Activated CD4-positive, alpha-beta T cell treated with anti-CD3 and anti-CD28 coated beads, Interleukin-10, Interleukin-2, amounts not matched to agents 100 ng/mL and 50 ng/mL, durations not matched to agents 16 hours and 8 hours (primary cell): ENCODE measurements at places on chromosomes 13 and 19.
A peak's percentile ranks its signal among the peaks of the same experiment; 100 is the strongest.

DNA sequence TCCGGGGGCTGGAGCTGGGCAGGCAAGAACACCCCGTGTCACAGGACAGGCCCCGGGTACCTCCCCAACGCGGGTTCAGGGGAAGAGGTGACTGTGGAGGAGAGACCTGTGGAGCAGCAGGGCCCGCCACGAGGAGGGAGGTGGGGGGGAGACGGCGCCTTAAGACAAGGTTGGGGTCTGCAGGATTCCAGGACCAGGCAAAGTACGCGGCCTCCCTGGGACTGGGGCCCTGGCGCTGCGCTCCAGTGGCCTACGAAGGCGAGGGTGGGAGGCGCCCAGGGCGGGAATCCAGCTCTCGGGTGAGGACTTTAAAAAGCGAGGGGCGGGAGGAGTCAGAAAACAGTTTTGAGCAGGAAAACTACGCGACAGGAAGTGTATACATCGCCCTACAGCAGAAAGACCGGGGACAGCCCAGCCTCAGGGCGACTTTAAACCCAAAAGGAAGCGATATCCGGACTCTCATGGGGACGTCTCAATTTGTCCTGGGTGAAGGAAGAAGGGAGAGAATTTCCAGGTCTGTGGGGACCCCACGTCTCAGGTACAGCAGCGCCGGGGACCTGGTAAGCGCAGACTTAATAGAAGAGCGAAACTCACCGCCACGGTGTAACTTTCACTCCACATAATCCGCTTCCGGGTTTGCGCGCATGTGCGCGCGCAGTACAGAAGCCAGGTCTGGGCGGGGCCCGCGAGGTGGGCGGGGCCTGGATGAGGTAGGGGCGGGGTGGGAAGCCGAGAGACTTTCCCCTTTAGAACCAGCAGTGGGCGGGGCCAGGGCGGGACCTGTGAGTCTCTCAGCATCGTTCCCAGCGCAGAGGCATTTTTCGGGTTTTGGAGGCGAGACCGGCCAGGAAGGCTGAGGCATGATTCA lies at the start of gene ZNF83:
TSS of gene ZNF83 (minus strand) at position 638 of the 868 bp plus-strand sequence.
- peak; percentile 95 for DNase-seq

GRCh38 chr13:60933638-60934037 lies 482.0 kb downstream of the PCDH20 start:
- no peak for DNase-seq

GRCh38 chr13:41005704-41006103 lies 13.4 kb downstream of the ELF1 start:
- DNase-seq: no peak

- DNase-seq: no peak
Observed at GRCh38 chr13:34372581-34372980, 554.6 kb downstream of the RFC3 start.

DNA sequence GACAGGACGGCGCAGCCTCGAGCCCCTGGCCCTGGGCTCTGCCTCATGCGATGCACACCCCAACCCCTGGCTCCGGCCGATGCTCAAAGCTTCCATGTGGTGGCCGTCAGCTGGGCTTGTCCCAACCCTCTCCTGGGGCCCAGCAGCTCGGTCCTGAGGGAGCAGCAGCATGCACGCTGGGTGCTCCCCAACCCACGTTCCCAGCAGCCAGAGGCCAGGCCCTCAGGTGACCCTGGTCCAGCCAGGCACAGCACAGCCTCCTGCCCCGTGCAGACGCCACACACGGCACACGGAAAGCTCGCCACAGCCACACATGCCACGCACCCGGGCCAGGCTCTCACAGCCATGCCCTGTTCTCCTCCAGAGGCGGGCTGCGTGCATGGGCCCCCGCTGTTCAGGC lies 60.7 kb downstream of the IER2 start:
- no peak for DNase-seq

DNA sequence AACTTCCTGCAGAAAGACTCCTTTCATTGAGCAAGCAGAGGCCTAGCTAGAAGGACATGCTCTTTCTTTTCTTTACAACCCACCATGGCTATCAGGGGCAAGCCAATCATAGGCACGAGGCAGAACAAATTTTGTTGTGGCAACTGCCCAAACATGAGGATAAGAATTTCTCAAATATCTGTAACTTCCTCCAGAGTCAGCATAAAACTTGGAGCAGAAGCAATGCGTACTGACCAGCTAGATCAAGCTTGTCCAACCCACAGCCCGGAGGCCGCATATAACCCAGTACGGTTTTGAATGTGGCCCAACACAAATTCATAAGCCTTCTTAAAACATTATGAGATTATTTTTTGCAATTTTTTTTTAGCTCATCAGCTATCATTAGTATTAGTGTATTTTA lies 87.0 kb upstream of the SOX21 start:
- DNase-seq: no peak

GRCh38 chr13:29532821-29533220 lies 62.7 kb downstream of the SLC7A1 start:
- DNase-seq: no peak

GRCh38 chr13:49604570-49604969 lies 19.2 kb upstream of the RCBTB1 start:
- no peak for DNase-seq

DNA sequence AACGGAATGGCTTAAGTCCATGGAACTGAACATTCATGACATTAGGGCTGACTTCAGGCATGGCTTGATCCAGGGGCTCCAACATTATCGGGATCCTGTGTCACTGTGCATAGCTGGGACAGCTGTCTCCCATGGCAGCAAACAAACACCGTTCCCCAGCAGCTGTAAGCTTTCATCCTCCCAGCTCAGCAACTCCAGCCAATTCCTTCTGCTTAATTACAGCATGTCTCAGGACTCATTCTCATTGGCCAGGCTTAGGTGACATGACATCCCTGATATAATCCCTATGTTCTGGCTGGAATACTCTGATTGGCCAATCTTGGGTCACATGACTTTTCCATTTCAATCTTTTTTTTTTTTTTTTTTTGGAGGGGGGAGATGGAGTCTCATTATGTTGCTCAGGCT lies 10.9 kb upstream of the TLE5 start:
- no peak for DNase-seq

DNA sequence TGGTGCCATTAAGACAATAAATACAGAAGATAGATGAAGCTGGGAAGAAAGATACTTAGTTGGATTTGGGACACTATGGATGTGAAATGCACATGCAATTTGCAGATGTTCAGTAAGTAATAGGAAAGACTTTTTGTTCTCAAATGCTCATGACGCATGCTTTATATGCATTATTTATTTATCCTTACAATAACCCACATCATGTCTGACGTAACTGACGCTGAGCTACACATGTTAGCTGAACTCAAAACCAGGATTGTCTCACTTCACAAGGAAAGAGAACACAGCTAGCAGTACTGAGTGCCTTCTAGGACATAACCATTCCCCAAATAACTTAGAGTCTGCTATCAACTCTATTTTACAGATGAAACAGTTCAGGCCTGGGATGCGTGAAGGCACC lies 463.4 kb downstream of the FGF9 start:
- DNase-seq: no peak

DNA sequence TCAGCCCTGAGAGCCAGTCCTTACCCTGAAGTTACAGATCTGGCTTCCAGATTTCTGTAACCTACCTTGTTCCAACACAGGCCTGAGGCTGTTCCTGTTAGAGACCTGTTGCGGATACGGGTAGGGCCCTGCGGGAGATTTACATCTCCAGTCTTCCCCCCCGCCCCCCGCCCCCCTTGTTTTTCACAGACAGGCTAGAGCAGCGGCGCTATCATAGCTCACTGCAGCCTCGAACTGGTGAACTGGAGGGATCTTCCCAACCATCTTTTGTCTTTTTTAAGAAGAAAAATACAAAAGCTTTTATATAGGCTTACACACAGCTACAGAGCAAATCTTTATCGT lies 10.6 kb upstream of the CEACAM21 start:
- no peak for DNase-seq

DNA sequence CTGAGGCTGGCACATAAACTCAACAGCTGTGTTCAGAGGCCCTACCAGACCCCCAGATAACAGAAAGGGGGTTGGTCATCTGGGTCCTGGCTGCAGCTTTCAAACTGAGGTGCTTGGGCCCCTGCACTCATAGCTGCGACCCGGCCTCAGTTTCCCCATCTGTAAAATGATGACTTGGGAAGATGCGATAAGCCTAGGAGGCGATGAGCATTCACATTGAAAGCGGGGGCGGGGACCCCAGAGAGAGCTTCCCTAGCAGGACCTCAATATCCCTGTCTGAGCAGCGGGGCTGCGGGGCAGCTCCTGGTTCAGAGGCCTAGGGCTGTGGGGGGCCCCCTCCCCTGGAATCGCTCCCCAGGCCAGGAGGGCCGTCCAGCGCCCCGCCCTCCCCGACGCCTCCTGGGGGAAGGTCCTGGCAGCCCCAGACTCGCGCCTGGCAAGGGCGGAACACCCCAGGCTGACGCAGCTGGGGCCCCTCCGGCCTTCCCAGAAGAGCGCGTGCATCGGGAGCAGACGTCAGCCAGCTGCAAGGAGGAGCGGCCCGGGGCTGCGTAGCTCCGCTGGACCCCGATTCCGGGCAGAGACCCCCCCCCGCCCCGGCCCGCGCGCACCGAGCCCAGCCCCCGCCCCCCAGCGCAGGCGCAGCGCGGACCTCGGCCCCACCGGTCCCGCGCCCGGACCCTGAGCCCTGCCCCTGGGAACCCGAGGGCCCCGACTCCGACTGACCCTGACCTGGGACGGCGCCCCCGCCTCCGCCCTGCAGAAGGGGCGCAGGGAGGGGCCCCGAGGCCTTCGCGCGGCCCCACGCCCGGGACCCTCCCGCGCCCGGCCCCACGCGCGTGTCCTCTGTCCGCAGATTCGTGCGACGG lies 3.5 kb downstream of the FSTL3 start:
- peak; percentile 54 for DNase-seq

DNA sequence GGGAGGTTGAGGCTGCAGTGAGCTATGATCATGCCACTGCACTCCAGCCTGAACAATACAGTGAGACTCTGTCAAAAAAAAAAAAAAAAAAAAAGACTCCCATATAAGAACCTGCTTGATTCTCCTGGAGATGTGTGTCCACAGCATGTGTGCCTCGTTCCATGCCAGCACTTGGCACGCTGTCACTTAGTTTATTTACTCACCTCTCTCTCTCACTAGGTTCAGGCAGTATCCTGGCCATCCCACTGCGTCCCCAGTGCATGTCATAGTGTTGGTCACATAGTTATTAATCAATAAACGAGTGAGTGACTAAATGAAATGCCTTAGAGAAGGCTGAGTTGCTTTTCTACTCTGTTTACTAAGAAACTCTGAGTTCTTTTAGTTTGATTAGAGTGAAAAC lies 79.1 kb upstream of the GPR12 start:
- no peak for DNase-seq

DNA sequence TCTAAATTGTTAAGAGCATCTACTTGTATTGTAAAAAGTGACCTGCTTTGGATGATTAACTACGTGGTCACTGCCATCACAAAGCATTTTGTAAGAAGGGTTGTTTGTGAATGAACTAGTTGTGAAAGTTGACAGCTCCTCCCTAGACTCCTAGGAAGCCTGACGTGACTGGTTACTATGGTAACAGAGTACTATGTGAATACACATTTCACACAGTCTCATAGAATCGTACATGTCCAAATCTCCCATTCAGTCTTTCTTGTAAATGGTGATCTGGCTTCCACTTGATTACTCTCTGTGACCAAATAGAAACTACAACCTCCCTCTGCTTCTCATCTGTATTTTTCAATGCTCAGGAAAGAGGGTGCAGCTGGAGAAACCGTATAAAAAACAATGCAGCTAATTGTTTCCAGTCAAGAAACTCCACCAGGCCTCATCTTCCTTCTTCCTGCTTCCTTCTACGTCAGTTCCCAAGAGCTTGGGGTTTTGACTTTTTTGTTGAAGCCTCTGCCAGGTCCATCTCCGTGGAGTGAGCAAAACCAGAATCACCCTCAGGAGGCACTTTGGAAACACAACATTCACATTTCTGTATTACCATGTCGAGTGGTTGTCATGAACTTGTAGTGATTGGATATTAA lies 83.4 kb downstream of the GPC6 start:
- DNase-seq: peak; percentile 1

GRCh38 chr13:106350208-106350607 lies 185.3 kb downstream of the EFNB2 start:
- no peak for DNase-seq

DNA sequence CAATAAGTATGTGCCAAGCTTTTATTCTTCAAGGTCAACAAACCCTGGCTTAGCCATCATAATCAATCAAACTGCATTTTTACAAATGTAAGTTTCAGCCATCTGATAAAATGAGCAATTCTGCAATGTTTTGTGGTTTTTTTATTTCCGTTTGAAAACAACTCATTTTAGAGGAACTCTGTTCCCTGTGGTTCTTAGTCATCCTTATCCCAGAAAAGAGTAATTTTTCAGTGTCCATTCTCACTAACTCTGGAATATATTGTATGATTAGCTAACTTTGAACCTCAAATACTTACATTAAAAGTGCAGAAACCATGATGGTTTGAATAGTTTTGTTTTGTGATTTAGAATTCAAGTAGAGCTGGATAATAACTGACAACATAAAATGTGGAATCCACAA lies 87.6 kb downstream of the IRS2 start:
- DNase-seq: no peak

- DNase-seq: no peak
Observed at GRCh38 chr13:72168126-72168855, 301.3 kb upstream of the DACH1 start.

GRCh38 chr13:73060251-73061160 lies 1.7 kb downstream of the KLF5 start:
- no peak for DNase-seq

DNA sequence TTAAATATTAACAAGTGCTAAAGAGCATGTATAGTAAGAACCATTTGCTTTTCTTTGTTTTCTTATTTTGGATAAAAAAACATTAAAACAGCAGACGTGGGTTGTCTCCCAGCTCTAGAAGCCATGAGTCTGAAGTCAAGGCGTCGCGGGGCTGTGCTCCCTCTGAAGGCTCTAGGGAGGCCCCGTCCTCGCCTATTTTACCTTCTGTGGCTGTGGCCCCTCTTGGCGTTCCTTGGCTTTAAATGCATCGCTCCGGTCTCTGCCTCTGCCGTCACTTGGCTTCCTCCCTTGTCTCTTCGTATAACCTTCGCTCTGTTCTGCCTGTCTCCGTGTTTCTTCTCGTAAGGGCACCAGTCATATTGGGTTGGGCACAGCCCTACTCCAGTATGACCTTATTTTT lies 75.3 kb downstream of the ING1 start:
- no peak for DNase-seq

- no peak for DNase-seq
Observed at GRCh38 chr19:18675779-18676178, 7.7 kb upstream of the CRTC1 start.

GRCh38 chr19:45670670-45671453 lies 2.8 kb downstream of the GIPR start:
- peak; percentile 90 for DNase-seq
